ENCODE measurements at places on chromosomes 11 and 22.

- no peak for DNase-seq
Measured at GRCh38 chr11:73126804-73127480, 15.2 kb downstream of the FCHSD2 start.

GRCh38 chr11:32081901-32082300, 9.0 kb upstream of the RCN1 start:
- no peak for DNase-seq

GRCh38 chr11:92962446-92962845, 7.0 kb upstream of the MTNR1B start:
- DNase-seq = no peak

DNA sequence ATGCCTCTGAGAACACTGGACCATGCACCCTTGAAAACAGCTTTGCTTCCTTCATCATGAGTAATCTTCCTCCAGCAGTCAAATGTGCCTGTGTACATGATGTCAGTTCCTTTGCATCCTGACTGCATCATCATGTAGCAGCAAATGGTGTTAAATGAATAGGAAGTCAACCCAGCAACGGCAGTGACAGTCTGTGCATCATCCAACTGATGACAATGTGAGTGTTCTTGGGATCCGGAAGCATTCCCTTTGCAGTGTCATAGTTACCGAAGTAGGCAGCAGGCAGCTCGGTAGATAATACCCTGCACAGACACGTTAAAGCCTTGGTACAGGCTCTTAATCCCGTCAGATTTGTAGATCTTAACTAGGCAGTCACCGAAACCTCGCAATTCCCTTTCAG, 2.5 kb downstream of the WBP2NL start:
- DNase-seq = peak; percentile 10

- no peak for DNase-seq
Measured at GRCh38 chr11:9518835-9519410, 54.5 kb upstream of the WEE1 start.

- DNase-seq = peak; percentile 24
Measured at GRCh38 chr11:120898568-120898967, 125.3 kb upstream of the TBCEL start.

GRCh38 chr11:18012122-18012905, 533 bp downstream of the SERGEF start:
- DNase-seq = peak; percentile 43

DNA sequence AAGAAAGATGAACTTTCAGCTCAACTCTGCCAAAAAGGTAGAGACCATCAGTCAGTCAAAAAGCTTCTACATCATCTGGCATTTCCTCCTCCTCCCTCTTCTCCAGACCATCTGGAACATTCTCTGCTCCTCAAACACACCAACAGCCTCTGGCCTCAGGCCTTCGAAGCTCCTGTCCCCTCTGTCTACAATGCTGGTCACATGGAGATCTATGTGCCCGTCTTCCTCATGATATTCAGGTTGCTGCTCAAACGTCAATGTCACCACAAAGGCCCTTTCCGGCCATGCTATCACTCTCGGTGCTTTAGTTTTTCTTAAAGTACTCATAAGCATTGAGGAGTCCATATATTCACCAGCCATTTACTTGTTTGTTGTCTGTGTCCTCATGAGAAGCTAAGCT, 146.2 kb downstream of the SPATA19 start:
- no peak for DNase-seq

DNA sequence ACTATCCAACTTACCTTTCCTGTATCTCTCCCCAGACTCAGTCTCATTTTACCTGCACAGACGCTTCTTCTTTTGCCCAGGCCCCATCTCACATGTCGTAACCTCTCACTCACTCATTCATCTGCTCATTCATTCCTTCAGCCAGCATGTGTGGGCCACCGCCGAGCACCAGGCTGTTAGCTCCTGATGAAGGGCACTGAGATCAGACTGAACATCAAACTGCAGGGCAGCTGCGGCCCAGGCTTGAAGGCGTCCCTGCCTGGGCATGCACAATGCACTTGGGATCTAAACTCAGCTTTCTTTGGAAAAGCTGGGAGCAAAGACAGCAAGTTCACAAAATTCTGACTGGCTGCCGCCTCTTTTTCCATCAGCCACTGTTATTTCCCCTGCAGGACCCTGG, 1456.3 kb downstream of the BRD1 start:
- no peak for DNase-seq

DNA sequence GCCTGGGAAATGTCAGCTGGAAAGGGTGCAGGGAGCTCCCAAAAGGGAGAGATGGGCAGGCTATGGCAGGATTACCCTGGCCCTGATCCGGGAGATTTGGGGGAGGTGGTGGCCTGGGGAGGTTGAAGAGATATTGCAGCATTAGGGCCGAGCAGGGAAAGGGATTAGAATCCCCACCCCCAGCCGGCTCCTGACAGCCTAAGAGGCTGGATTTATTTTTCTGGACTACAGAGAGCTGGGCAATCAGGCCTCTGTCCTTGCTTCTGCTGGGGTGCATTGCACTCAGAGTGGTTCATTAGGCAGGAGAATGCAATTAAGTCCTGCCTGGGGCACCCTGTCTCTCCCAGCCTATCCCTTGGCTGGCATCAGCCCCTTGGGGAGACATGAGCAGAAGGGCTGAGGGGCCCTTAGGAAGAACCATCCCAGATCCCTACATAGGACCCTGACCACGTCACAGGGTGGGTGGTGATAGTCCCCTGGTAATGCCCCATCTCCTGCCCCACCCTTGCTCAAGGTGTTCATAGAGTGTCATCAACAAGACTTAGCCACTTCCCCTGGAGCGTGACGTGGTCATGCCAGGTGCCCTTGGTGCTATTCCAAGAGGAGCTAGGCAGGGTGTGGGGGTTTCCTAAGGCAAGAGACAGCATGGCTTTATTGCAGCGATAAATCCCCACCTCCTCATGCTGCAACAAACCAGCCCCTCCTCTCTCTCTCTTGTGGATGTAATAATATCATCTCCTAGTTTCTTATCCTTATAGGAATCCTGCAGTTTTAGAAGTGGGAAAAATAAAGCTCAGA, 38.4 kb upstream of the KLHL35 start:
- DNase-seq = no peak
